ENCODE measurements at places on chromosomes 1 and 21.
A peak's percentile ranks its signal among the peaks of the same experiment; 100 is the strongest.

GRCh38 chr1:36420409-36420808 lies 22.7 kb upstream of the LSM10 start:
- peak; percentile 5 for DNase-seq

DNA sequence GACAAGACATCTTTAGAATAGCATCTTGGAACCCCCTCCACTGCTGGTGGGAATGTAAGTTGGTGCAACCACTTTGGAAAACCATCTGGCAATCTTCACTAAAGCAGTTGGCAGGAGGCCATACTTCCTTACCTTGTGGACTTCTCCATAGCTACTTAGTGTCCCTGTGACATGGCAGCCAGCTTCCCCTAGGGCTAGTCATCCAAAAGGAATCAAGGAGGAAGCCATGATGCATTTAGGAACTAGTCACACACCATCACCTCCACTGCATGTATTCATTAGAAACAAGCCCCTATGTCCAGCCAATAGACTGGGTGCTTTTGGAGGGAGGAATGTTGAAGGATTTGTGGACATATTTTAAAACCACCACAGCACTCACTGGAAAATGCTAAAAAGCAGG lies 19.9 kb downstream of the MX2 start:
- DNase-seq: no peak

DNA sequence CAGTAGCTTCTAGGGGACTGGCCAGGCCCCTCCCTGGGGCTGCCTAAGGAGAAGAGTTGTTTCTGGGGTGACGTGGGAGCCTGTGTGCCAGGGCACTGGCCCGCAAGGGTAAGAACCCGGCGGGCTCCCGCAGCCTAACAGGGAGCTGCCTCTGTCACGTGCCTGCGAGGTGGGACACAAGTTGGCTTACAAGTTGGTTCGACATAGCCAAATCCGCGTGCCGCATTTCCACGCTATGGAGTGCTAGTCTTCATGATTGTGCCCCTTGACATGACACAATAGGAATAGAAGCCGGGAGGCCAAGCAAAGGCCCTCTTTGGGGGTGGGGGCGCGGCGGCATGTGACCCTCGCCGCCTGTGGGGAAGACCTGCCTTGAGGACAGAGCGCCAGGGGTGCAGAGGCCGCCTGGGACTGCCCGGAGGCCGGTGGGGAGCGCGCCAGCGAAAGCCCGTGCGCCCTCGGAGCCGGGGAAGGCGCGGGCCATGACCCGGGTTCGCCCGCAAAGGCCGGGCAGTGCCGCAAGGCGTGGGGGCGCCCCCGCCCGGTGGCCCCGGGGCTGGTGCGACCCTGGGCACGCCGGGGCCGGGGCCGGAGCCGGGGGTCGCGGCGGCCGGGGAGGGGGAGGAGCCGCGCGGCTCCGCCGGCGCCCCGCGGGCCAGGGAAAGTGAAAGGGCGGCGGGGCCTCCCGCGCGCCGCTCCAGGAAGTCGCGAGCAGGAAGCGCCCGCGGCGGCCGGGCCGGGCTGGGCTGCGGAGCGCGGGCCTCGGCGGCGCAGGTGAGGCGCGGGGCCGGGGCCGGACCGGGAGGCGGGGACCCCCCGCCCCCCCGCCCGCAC lies at the start of gene SLC37A1:
Gene SLC37A1, plus strand, starts transcription at position 702 of the 834 bp plus-strand sequence. CDS start 4,603 bp downstream, outside the sequence.
- DNase-seq: peak; percentile 12

- DNase-seq: no peak
These were observed 91.7 kb downstream of the TPR start for GRCh38 chr1:186283374-186283773.

GRCh38 chr1:211480941-211481545 lies 10.9 kb downstream of the RD3 start:
- DNase-seq: no peak

DNA sequence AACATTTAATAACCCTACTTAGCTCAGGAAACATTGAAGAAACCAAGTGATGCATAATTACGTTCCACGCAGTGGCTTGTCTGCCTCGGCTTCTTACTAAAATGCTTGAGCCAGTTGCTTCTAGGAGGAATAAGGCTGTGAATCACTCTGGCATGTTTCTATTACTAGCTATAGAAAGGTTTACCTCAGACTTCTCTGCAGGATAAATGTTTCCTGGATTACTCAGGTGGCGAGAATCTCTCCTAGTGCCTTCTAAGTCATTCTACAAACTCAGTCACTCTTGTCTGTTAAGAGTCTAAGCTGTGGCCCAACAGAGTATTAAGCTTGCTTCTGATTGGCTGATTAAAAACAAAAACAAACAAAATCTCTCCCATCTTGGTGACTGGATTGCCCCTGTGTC lies 92.0 kb upstream of the RALGPS2 start:
- no peak for DNase-seq

- DNase-seq: no peak
These were observed at the start of gene PRSS38 for GRCh38 chr1:227815468-227816409. PRSS38 (plus strand) TSS chr1:227815675; CDS start chr1:227815717, 42 bp downstream.

GRCh38 chr1:110548381-110548780 lies 29.4 kb upstream of the KCNA10 start:
- no peak for DNase-seq

Data from CD4-positive, alpha-beta T cell treated with Interleukin-15 for 4 hours (primary cell).